NCI-H2029 (cell line): ENCODE measurements at places on chromosomes 1 and 21.

DNA sequence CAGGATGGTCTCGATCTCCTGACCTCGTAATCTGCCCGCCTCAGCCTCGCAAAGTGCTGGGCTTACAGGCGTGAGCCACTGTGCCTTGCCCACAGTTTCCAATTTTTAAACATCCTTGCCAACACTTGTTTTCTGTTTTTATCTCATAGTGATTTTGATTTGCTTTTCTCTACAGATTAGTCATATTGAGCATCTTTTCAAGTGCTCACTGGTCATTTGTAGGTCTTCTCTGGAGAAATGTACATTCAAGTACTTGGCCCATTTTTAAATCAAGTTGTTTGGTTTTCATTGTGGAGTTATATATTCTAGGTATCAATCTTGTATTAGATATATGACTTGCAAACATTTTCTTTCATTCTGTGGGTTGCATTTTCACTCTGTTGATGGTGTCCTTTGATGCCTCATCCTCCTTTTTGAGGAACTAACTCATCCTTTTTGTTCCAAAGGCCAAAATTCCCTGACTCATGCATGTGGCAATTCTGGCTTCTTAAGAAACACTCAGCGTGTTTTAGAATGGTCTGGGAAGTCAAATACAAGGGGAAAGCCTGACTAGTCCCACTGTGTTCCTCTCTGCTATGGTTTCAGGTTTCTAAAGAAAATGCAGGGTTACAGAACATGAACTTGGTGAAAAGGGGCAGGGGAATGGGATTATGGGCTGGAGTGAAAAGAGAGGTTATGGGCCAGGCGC lies 37.3 kb downstream of the PTAFR start:
- DNase-seq, result no peak

DNA sequence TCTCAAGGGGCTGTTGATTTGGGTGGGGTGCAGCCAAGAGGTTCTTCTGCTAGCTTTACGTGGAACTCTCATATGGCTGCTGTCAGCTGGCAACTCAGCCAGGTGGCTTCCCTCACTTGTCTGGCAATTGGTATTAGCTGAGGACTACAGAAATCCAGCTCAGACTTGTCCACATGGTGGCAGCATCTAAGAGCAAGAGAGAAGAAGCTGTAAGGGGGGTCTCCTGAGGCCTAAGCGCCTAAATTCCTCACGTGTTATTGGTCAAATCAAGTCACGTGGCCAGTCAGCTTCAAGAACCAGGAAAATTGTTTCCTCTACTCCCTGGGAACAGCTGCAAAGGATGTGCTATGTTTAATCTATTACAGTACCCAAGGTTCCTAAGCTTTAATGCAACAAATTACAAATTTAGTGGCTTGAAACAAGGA lies 4.2 kb upstream of the DYRK3 start:
- peak; percentile 63 for DNase-seq

DNA sequence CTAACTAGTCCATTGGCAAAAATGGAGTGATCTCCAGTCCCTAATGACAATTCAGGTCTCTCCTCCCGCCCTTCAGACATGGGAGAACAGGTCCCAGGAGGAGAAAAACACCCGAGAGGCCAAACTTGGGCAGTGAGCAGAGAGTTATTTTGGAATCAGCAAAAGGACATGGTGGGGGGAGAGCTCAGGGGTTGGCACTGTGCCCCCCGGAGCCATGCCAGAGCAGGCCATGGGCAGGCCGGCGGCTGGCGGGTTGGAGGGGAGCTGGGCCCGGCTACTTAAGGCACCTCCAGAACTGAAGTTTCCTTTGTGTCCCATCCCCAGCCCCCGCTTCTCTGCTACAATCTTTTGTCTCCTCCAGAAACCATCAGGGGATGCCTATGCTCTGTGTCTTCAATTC lies 7.1 kb downstream of the LGR6 start:
- DNase-seq, result no peak

GRCh38 chr1:64921771-64922170 lies 44.6 kb downstream of the JAK1 start:
- DNase-seq, result no peak

GRCh38 chr1:11318982-11319381 lies 46.0 kb downstream of the UBIAD1 start:
- DNase-seq, result no peak

DNA sequence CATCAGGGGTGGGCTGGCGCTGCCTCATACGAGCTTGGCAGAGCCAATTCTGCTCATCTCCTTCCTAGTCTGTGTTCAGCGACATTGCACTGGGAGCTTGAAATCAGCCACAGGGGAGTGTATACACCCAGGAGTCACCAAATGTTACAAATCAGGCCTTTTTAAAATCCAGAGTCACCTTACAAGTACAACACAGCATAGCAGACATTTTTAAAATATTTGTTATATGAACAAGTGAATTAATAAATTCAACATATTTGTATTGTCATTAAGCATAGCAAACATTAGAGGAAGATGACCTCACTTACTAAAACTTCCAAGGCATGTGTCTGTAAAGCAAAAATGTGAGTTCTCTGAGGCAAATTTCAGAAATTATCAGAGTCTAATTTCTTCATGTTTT lies 210.0 kb downstream of the HLX start:
- DNase-seq, result no peak

- no peak for DNase-seq
Measured at GRCh38 chr1:179129702-179130473, 48.0 kb downstream of the TOR3A start.

- DNase-seq, result no peak
Measured at GRCh38 chr1:189336115-189337100, 1141.3 kb downstream of the BRINP3 start.

DNA sequence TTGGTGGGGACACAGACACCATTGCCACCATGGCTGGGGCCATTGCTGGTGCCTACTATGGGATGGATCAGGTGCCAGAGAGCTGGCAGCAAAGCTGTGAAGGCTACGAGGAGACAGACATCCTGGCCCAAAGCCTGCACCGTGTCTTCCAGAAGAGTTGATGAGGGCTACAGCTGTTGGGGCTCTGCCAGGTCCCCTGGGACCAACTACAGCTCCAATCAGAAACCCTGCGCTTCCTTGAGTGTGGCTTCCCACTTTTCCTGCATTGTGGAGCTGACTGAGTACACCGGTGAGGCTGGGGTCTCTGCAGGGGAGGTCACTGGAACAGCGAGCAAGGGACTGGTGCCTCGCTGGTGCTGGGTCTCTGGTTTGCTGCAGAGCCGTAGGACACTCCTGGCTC lies 4.5 kb downstream of the ADPRS start:
- no peak for DNase-seq

DNA sequence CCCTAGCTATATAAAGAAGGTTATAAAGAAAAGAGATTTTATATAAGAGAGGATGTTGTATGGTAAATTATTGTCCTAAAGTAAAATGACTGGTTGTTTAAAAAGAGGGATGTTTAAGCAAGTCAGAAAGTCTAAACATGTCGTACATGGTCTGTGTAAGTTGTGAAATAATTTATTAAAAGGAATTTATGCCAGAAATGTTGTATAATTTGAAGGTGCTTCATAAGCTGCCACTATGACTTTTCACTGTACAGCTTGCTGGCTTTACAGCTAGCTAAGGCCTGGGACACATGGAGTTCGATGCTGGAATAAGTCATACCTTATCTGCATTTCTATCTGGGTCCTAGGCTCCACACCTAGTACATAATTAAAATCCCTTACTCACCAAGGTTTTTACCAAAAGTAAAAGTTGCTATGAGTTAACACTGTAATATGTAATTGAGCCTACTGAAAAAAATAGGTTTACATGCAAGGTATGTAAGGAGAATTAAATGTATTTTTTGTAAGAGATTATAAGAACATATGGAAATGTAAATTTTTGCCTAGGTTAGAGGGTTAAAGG lies 59.0 kb upstream of the EDEM3 start:
- DNase-seq, result no peak
